ENCODE measurements at places on chromosomes 6 and 20.

GRCh38 chr6:27448456-27448855 is 24.4 kb downstream of the ZNF184 start:
- no peak overlapping the region for H3K4me3 ChIP-seq
- H3K27me3 ChIP-seq = no peaks in the 10 kb centered on the region
- no peaks in the 10 kb centered on the region for H3K4me1 ChIP-seq
- DNase-seq = no peak

DNA sequence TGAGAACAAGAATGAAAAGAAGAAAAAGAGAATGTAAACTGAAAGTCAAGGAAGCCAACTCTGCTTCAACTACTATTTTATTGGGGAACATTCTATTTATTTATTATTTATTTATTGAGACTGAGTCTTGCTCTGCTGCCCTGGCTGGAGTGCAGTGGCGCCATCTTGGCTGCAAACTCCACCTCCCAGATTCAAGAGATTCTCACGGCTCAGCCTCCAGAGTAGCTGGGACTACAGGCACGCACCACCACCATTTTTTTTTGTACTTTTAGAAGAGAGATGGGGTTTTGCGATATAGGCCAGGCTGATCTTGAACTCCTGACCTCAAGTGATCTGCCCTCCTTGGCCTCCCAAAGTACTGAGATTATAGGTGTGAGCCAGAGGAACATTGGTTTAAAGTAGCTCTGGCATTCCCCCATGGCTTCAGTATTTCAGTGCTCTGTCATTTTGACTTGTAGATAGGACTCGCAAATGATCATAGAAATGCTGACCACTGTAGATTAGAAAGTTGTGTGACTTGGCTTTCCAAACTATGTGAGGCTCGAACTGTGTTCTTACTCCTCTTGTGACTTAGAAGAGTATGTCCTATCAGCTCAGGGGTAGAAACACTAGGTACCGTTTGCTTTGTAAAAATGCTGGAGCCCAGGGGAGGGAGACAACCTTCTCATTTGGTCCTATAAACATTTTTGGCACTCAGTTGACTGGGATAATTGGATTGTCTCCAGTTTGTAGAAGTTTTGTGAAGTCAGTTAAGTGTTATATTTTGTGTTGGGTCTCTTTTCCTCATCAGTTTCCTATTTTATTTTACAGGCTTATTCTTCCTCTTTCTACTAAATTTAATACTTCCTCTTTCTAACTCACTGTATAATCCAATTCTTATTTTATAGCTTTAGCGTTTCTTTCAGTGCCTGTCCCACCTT is 544.9 kb upstream of the CITED2 start:
- H3K27me3 ChIP-seq = no peaks in the 10 kb centered on the region
- H3K4me1 ChIP-seq = no peaks in the 10 kb centered on the region

- H3K4me3 ChIP-seq = no peak overlapping the region
- DNase-seq = no peak
- H3K36me3 ChIP-seq = no peaks in the 10 kb centered on the region
These were observed 7.0 kb downstream of the KIAA1755 start for GRCh38 chr20:38253571-38253970.

GRCh38 chr6:98416027-98416426 is 418.3 kb upstream of the POU3F2 start:
- H3K27ac ChIP-seq = no peak overlapping the region
- DNase-seq = no peak
- H3K4me1 ChIP-seq = no peaks in the 10 kb centered on the region
- H3K4me3 ChIP-seq = no peak overlapping the region
- H3K27me3 ChIP-seq = no peaks in the 10 kb centered on the region

GRCh38 chr6:148524976-148525375 is 182.3 kb downstream of the SASH1 start:
- no peak overlapping the region for H3K27ac ChIP-seq
- peaks cover 43% of the 10 kb centered on the region for H3K36me3 ChIP-seq
- H3K4me1 ChIP-seq = peaks cover 3% of the 10 kb centered on the region
- H3K27me3 ChIP-seq = no peaks in the 10 kb centered on the region
- H3K4me3 ChIP-seq = no peak overlapping the region
- DNase-seq = no peak

- peaks cover 85% of the 10 kb centered on the region for H3K36me3 ChIP-seq
- no peak overlapping the region for H3K27ac ChIP-seq
- no peak for DNase-seq
- H3K4me1 ChIP-seq = no peaks in the 10 kb centered on the region
- H3K27me3 ChIP-seq = no peaks in the 10 kb centered on the region
These were observed 128.7 kb downstream of the TMEM242 start for GRCh38 chr6:157194643-157195042.

- H3K4me1 ChIP-seq = no peaks in the 10 kb centered on the region
- H3K36me3 ChIP-seq = no peaks in the 10 kb centered on the region
These were observed 12.3 kb upstream of the TMC2 start for GRCh38 chr20:2523919-2524708.

- H3K27ac ChIP-seq = no peak overlapping the region
- no peak for DNase-seq
- no peaks in the 10 kb centered on the region for H3K4me1 ChIP-seq
- H3K36me3 ChIP-seq = no peaks in the 10 kb centered on the region
These were observed 55.1 kb downstream of the STMND1 start for GRCh38 chr6:17156966-17157365.

DNA sequence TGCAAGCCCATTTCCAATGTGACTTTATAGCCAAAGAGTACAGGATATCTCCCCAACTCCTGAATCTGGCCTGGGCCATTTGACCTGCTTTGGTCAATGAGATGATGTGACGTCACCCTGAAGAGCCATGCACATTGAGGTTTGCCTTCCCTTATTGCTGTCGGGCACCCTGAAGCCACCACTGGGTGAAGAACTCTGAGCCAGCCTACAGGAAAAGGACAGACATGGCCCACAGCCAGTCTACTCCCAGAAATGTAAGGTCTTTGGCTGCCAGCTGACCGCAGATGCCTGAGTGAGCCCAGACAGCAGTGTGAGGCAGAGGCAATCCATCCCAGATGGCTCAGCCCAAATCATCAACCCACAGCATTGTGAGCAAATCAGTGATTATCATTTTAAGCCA is 3.7 kb upstream of the SYNDIG1 start:
- no peaks in the 10 kb centered on the region for H3K36me3 ChIP-seq
- no peak for DNase-seq
- H3K27me3 ChIP-seq = peaks cover 25% of the 10 kb centered on the region
- peaks cover 12% of the 10 kb centered on the region for H3K4me1 ChIP-seq
- H3K27ac ChIP-seq = no peak overlapping the region
